Stimulated activated CD4-positive, alpha-beta T cell treated with anti-CD3 and anti-CD28 coated beads, Interleukin-15, amount 100 ng/mL, for 1 hour (primary cell): ENCODE measurements at places on chromosomes 5 and 9.

DNA sequence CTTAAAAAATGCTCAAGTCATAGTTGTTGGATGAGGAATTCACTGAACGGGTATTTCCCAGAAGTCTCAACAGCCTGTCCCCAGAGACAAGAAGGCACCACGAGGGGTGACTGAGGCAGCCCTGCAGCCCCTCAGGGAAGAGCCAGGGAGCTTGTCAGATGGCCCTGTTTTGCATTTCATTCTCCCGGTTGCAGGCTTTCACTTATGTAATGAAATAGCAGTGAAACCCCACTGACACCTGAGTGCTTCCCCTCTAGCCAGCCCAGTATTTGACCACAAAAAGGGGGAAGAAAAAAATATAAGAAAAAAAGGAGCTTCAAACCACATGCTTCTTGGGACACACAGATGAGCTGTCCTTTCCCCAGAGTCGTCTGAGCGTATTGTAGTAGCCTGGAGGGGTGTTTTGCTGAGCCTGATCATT, 75.3 kb upstream of the IL12B start:
- no peak for DNase-seq

GRCh38 chr9:105431424-105432246, 16.2 kb upstream of the FSD1L start:
- DNase-seq, result no peak

DNA sequence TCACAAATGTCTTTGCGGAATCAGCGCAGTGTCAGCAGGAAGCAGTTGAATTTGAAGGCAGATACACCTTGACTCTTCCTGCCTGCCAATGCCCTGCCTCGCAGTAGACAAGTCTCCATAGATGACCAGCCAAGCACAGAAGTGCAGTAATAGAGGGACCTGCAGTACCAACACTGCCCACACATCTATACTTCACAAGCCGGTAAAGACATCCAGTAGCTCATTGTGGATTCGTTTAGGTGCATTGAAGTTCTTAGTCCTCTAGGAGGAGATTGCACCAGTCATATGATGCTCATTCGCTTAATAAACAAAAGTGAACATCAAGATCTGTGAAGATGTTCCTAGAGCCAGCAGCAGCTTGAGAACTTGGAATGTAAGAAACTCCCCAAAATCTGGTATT, 7.1 kb upstream of the IFNA2 start:
- no peak for DNase-seq

GRCh38 chr5:110094548-110094947, 404.8 kb downstream of the MAN2A1 start:
- DNase-seq, result no peak
